Caki2 (cell line): ENCODE measurements at places on chromosomes 11 and 22.
A peak's percentile ranks its signal among the peaks of the same experiment; 100 is the strongest.

DNA sequence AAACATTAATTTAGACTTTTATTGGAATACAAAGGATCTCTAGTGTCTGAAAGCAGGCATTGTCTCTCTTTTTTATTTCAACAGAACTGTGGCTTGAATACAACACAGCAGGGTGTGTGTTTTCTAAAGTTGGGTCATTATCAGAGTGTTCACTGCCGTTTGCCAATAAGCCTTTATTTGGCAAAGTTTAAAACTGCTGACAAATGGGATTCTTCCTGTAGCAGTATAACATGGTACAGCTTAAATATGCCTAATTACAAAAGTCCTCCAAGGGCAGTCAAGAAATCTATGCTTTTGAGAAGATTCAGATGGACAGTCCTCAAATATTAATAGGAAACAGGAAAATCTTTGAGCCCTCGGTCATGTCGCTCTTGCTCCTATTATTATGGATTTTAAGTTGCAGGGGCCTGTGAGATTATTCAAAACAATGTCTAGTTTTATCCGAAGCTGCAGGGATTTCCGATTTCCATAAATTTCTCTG, 199.9 kb downstream of the MAML2 start:
- DNase-seq: no peak

- no peak for DNase-seq
Observed at GRCh38 chr22:40967111-40967760, 16.1 kb downstream of the RBX1 start.

GRCh38 chr11:6333095-6333494, 12.8 kb upstream of the CAVIN3 start:
- no peak for DNase-seq

DNA sequence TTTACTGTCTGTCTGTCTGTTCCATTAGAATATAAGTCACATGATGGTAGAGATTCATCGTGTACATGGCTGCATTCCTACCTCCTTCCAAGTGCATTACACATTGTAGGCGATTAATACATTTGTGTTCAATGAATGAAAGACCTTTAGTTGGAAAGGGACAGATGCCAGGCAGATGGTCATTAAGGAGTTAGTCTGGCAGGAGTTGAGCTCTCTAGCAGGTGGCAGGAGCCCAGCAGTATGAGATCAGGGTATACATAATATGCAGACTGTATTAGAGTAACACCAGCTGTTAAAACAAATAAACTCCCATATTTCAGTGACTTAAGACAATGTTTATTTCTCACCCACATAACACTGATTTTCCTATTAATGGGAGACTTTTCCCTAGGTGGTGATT, 147.7 kb upstream of the LARGE1 start:
- DNase-seq: no peak

GRCh38 chr11:116876656-116877055, 39.2 kb upstream of the APOA1 start:
- DNase-seq: no peak

- DNase-seq: no peak
Observed at GRCh38 chr11:133563505-133564025, 31.3 kb upstream of the OPCML start.

- no peak for DNase-seq
Observed at GRCh38 chr11:134537296-134537695, 125.3 kb upstream of the B3GAT1 start.

DNA sequence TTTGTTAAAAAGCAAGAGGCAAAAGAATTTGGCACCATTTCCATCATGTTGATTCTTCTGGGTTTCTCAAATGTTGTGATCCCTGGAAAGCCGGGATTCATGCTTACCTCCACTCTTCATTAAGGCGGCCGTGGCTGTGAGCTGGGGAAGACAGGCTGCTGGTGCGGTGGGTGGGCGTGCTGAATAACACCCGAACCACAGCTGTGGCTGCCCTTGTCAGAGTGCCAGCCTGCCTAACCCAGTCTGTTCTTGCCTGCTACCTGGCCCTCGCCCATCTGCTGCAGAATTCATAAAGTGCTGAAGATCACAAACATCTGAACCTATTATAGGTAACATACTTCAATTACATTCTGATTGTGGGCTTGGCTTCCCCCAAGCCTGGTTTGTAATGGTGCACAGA, 95.8 kb upstream of the RCN1 start:
- no peak for DNase-seq

DNA sequence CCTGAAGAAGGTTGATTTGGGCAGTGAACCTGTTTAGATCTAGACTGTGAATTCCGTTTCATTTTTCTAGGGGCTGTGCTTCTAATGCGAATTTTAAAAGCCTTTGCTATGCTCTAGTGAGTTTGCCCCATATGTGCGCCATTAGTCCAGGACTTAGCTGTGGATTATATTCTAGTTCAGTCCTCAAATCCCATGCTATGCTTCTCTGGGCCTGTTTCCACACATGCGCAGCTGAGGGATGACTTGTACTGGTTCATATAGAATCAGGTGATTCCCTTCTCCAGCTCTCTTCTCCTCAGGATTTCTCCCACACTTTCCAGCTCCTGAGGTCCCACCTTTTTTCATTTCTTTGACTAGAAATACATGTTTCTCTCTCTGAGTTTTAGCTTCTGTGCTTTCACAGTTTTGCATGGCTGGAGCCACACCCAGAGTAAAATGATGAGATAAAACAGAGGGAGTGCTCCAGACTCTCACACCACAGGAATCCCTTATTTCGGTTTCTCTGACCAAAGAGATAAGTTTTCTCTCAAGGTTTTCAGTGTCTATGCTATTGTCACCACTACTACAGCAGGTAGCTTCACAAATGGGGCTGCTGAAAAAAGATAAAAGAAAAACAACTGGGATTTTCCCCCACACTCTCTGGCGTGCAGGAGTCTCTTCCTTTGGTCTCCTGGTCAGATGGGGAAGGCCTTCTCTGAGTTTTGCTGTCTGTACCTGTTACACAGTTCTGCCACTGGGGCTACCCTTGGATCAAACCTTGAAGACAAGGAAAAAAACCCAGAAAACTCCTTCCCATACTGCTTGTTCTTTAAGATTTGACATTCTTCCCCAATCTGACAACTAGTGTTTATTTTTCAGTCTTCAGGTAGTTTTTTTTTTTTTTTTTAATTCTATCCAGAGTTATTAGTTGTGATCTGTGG, 96.2 kb upstream of the TEAD1 start:
- DNase-seq: peak; percentile 44

DNA sequence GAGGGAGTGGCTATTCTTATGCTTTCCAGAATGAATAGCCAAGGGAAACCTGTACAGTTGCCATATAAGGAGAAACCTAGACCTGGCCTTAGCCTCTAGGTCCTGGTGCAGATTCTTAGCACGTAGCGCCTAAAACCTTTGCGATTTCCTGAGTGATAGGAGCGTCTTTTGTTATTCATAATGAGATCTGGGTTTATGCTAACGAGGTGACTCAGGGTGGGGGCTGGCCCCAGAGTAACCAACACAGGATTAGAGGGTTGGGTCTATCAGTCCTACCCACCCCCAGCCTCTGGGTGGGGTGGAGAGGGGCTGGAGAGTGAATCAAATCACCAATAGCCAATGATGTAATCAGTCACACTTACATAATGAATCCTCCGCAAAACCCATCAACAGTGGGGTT, 73.4 kb upstream of the PARVG start:
- DNase-seq: no peak

DNA sequence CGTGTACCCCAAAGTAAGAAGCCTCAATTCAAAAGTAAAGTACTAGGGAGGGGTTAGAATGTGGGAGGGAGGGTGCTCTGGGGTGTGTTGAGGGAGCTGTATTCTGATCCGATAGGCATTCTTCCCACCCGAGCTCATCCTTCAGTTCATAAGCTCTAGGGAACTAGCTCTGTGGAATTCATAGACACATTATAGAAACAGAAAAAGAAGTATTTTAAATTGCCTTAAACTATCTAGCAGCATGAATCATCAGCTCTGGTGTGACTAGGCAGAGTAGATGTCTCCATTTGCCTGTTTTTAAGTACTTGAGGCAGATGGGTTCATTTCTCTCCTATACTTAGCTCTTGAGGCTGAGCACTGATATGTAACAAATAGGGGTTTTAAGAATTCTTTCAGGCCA, 7.3 kb upstream of the SGSM3 start:
- DNase-seq: no peak

- DNase-seq: no peak
Observed at GRCh38 chr22:22995166-22995565, 75.2 kb upstream of the GNAZ start.

GRCh38 chr11:20934516-20934915, 265.1 kb downstream of the NELL1 start:
- no peak for DNase-seq

DNA sequence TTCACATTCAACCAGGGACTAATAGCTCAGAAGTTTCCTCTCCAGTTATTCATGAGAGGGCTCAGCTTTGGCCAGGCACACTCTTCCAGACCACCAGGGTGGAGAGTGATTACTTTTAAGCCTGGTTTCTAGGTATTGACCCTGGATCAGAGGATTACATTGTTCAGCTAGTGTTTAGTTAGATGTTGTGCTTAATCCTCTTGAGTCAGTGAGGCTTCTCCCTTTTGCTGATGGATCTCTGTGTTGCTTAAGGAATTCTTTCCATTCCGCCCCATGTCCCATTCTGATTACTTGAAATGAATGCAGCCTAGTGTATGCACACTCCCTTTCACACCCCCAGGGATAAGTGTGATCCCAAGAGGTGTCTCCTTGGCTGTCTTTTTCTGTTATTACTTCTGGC, 271.7 kb upstream of the ANO5 start:
- no peak for DNase-seq

DNA sequence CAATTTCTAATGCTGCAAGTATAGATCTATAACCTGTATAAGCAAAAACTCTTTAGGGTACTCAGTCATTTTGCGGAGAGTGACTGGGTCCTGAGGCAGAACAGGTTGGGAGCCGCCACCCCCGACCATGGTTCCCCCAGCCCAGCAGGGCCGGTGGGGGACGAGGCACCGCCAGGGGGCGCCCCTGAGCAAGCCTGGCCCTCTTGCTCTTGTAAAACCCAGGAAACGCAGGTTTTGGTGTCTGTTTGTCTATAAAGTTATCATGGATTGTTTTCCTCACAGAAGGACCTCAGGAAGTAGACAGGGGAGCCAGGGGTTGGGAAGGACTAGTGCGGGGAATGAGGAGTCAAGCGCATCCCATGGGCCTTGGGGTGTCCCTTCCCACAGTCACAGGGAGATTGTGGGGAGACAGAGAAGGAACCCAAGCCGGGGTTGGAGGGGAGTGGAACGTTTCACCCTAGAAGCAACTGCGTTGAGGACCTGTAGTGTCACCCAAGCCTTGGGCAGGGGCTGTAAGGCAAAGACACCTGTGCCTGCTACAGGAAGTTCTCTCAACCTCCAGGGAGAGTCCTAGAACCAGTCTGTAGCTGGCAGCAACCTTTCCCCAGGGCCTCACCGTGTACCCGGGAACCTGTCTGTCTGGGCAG, 26.4 kb downstream of the KCTD17 start:
- DNase-seq: peak; percentile 26

DNA sequence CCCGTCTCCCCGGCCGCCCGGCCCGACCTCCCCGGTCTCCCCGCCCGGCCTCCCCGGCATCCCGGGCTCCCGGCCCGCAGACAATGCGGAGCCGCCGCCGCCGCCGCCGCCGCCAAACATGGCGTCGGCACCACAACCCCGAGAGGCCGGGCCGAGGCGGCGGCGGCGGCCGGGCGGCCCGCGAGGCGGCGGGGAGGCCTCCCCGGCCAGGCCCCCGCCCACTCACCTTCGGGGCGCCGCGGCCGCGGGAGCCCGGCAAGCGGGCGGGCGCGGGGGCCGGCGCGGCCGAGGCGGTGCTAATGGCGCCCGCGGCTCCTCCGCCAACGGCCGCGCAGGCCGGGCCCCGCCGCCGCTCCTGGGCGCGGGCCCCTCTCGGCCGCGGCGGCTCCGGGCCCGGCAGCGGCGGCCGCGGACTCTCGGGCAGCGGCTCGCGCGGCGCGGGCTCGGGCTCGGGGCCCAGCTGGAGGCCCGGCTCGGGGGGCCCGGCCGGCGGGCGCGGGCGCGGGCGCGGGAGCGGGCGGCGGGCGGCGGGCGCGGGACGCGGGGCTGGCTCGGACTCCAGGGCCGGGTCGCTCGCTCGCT, 311 bp downstream of the BRD1 start:
- DNase-seq: no peak

DNA sequence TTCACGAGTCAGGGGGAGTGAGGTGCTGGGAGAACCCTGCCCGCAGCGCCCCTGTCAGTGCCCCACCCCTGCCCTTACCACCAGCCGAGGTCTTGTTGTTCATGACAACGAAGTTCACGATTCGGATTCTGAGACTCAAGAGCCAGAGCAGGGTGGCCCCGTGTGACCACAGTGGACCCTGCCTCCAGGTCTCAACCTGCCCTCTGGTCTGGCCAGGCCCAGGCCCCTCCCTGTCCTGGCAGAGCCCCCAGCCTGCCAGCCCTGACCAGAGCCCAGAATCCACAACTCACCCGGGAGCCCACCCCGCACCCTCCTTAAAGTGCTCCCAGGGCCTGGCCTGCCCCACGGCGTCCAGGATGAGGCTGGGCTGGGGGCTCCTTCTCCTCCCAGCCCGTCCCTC, 9.9 kb downstream of the ANO9 start:
- DNase-seq: no peak
